ENCODE measurements at places on chromosomes 7 and 10.
A peak's percentile ranks its signal among the peaks of the same experiment; 100 is the strongest.

GRCh38 chr7:24931844-24932243 lies 48.1 kb downstream of the OSBPL3 start:
- no peak for DNase-seq

GRCh38 chr7:36736899-36737211 lies 12.6 kb upstream of the AOAH start:
- DNase-seq = no peak

DNA sequence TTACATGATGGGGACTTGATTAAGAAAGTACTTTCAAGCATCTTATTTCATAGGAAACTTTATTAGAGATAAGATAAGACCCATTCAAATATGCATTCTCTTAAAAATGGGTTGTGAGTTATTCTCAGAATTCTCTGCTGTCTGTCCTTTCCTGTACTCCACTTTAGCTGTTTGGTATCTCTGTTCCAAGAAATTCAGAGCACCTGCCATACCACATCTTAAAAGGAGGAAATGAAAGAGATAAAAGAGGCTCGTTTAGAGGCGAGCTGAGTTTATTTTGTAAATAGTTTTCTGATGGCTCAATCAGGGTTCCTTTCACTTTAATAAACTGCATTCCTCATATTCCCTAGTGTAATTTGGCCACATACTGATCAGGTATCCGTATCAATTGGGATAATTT lies 87.2 kb downstream of the MDFIC start:
- no peak for DNase-seq

GRCh38 chr7:42960762-42961161 lies 28.6 kb downstream of the MRPL32 start:
- DNase-seq = no peak

DNA sequence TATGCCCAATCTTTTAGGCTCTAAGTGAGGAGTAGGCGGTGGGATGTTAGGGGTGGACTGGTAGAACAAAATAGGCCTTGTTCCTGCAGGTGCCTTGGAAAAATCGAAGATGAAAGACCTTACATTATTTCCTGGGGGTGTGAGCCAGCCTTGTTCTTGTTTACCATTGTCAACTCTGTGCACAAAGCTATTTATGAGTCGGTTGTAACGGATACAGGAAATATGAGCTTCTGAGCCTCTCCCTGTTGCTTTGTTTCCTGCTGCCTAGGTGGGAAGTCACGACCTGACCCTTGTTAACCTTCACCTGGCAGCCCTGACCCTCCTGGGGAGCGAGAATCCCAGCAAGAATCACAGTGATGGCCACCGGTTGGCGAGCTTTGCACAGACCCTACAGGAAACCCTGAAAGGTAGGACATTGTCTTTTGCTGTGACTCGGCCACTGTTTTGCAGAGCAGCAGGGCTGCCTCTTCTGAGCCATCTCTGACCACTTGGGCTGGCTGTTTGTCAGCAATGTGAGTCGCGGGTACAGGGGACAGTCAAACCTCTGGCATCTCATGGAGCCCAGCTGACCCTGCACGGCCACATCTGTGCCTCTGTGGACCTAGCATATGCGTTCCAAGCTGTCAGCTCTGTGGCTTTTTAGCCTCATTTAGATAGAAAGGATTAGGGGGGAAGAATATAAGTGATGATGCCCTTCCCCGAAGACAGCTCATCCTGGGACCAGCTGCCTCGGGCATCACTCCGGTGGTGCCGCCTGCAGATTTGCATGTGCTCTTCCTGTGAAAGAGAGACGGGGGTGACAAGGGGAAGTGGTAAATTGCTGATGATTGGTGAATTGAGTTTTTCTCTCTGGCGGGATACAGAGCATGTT lies 102.1 kb upstream of the ANLN start:
- DNase-seq = peak; percentile 17

DNA sequence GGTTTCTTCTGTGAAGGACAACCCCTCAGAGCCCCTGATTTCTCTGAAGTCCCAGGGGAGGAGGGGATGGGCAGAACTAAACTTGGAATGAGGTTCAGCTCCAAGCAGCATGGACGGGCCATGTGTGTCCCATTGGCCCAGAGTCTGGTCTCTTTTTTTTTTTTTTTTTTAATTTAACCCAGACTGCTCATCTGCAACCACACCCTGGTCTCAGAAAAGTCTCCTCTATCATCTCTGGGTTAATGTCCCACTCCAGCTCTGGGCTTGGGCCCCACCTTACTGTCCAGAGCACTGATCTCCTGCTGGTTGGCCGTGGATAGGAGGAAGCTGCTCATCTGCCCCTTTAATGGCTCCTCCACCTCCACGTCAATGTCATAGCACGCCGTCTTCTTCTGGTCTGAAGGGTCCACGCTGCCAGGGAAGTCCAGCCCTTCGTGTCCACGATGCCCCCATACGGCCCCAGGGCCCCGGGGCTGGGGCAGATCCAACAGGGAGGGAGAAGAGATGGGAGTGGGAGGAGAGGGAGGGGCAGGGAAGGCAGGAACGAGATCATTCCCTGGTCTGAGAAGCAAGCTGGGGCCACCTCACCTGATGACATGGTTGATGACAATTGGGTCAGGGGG lies 7.7 kb downstream of the CHPF2 start:
- no peak for DNase-seq

Data from activated T-cell treated with anti-CD3 and anti-CD28 coated beads, Interleukin-2, amount 50 U/mL, for 4 hours (primary cell).